ENCODE measurements at places on chromosomes 16 and 17. TPM values are rescaled to one million over a fixed set of nuclear protein-coding genes. Genes with fewer than 3 reads are reported as not detected.

DNA sequence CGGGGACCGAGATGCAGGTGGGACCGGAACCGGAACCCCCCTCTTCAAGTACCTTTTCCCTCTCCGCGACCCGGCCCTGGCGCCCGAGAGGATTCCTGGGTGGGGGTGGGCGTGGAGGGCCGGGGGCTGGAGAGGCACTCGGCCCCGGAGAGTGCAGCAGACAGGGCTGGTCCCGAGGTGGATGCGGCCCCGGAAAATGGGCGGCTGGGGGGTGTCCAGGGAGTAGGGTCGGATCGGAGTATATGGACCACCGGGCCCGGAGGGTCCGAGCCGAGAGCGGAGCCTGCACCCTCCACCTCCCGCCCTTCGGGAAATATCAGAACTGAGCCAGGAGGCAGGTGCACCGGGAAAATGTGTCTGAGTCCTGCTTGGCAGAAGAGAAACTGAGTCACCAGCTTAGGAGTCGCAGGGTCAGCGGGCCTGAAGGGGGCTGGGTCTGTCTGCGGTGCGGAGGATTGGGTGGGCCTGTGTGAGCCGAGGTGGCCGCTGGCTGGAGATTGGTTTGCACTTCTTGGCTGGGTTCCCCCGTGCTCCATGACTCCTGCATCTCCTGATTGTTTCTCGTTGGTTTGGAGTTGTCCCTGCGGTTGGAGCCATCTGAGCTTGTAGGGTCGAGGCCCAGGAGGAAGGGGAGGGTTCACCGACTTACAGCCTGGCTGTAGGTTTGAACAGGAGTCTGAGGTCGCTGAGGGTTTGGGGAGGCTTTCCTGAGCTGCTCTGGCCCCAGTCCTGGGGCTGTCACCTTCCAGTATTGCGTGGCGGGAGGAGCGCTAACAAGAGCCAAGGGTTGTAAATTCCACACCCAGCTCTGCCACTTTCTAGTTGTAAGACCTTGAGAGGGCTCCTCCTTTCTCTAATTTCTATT lies 518 bp downstream of the SH2B1 start:
- peaks cover 19% of the 10 kb centered on the region for H3K4me1 ChIP-seq
- H3K27ac ChIP-seq = peak overlapping the region; percentile 99
- no peaks in the 10 kb centered on the region for H3K27me3 ChIP-seq
- H3K36me3 ChIP-seq = peaks cover 10% of the 10 kb centered on the region
- DNase-seq = no peak
- peak overlapping the region; percentile 99 for H3K4me3 ChIP-seq

- peaks cover 19% of the 10 kb centered on the region for H3K27me3 ChIP-seq
- DNase-seq = no peak
- no peak overlapping the region for H3K27ac ChIP-seq
- H3K36me3 ChIP-seq = no peaks in the 10 kb centered on the region
- H3K4me1 ChIP-seq = no peaks in the 10 kb centered on the region
Observed at GRCh38 chr17:27657620-27658019, 26.6 kb downstream of the LGALS9 start.

DNA sequence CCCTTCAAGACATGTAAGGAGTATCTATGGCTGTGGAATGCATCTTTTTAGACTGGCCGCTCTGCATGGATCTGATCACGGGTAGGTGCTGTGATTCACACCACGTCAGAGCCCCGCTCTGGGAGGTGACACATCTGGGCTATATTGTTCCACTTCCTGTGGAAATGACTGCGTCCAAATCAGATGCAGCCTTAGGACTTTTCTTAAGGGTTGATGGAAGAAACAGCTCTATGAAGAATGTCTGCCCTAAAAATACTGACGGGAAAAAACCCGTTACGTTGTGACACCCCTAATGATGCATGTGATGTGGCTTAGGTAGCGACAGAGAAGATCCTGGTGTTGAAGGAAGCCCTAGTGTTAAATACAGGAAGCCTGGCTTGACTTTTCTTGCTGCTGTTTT lies 12.2 kb downstream of the BANP start:
- peaks cover 53% of the 10 kb centered on the region for H3K4me1 ChIP-seq
- H3K27ac ChIP-seq = peak overlapping the region; percentile 65
- DNase-seq = no peak
- H3K4me3 ChIP-seq = no peak overlapping the region

- H3K36me3 ChIP-seq = peaks cover 23% of the 10 kb centered on the region
- H3K27me3 ChIP-seq = no peaks in the 10 kb centered on the region
- peak; percentile 10 for DNase-seq
- no peak overlapping the region for H3K4me3 ChIP-seq
- H3K4me1 ChIP-seq = no peaks in the 10 kb centered on the region
Observed at GRCh38 chr16:856811-857210, 56.3 kb upstream of the GNG13 start.

EMP2 gene
- 51.0 TPM for total RNA-seq

- H3K36me3 ChIP-seq = peaks cover 3% of the 10 kb centered on the region
- H3K27ac ChIP-seq = peak overlapping the region; percentile 88
- peaks cover 65% of the 10 kb centered on the region for H3K4me1 ChIP-seq
- no peak for DNase-seq
- no peak overlapping the region for H3K4me3 ChIP-seq
- no peaks in the 10 kb centered on the region for H3K27me3 ChIP-seq
Observed at GRCh38 chr17:17765359-17766076, 71.3 kb downstream of the SREBF1 start.

GRCh38 chr17:70314096-70314495 lies 144.8 kb downstream of the KCNJ2 start:
- no peaks in the 10 kb centered on the region for H3K36me3 ChIP-seq
- no peak overlapping the region for H3K27ac ChIP-seq
- no peak overlapping the region for H3K4me3 ChIP-seq

FOXN1 gene
- total RNA-seq = 0.34 TPM

INPP5K gene
- total RNA-seq = 22.4 TPM

CBLN1 gene
- total RNA-seq = not detected

HS3ST3A1 gene
- 10.2 TPM for total RNA-seq

DNA sequence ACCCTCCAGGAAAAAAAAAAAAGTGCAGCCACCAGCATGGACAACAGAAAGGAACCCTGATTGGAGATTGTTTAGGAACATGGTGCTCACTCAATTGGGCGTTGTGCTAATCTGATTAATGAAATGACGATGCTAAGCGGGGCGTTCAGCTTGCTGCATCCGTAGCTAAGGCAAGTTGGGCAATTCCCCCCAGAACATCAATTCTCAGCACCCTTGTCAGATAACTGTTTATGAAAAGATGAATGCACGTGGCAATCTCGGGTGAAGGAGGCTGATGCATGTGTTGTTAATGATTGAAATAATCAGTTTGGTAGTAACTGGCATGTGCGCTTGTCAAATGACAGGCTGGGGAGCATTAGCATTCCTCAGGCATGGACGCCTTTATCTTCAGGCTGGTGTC lies 57.0 kb downstream of the HS3ST3A1 start:
- no peak overlapping the region for H3K4me3 ChIP-seq
- peak overlapping the region; percentile 95 for H3K27ac ChIP-seq
- DNase-seq = no peak
- no peaks in the 10 kb centered on the region for H3K27me3 ChIP-seq

- no peak overlapping the region for H3K27ac ChIP-seq
- H3K4me1 ChIP-seq = no peaks in the 10 kb centered on the region
- DNase-seq = no peak
- H3K4me3 ChIP-seq = no peak overlapping the region
Observed at GRCh38 chr17:8843344-8843743, 24.1 kb downstream of the PIK3R6 start.

DNA sequence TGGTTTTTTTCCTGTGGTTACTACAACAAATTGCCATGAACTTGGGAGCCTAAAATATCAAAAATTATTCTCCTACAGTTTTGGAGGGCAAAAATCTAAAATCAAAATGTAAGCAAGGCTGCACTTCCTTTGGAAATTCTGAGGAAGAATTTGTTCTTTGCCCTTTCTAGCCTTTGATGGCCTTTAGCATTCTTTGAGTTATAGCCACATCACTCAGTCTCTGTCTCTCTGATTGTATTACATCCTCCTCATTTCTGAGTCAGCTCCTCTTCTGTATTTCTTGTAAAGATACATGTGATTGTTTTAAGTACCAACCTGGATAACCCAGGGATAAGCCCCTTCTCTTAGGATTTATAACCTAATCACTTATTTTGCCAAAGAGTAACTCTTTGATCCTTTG lies 282.0 kb downstream of the BCAS3 start:
- peaks cover 48% of the 10 kb centered on the region for H3K36me3 ChIP-seq
- no peak overlapping the region for H3K4me3 ChIP-seq
- peaks cover 3% of the 10 kb centered on the region for H3K4me1 ChIP-seq
- DNase-seq = no peak

ZACN gene
- total RNA-seq = 0.18 TPM

DNA sequence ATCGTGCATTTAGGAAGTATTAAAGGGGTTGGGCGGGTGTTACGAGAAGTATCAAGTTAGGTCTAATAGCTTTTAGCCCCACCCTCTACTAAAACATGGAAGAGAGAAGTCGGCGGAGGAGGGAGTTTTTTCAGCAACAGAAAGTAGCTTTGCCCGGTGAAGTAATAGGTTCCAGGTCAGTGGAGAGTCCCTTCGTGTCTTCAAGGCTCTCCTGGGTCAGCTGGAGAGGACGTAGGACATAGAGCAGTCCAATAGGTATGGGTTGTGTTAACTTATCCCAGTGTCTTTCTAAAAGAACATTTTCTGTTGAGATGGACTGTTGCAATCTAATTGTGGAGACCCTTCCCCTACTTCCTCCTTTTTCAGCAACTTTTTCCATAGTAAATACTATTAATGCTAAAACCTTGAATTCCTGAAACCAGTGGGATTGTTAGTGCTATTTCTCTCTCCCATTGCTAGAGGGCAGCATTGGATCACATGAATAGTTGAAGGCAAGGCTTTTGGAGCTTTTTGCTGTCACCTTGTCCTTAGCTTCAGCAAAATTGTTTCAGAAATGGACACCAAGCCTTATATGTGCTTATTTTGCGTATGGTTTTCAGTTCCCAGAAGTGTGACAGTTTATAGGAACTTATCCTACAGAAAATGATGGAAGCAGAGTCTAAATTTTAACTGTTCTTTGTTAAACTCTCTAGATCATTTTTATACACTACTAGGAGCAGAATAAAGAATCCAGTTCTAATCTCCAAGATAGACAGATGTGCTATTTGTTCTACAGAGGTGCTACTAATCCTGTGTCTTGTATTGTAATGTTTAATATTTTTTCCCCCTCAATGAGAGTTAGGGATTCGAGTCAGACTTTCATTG lies 38.4 kb downstream of the UTP18 start:
- no peaks in the 10 kb centered on the region for H3K27me3 ChIP-seq
- H3K36me3 ChIP-seq = peaks cover 17% of the 10 kb centered on the region
- H3K4me3 ChIP-seq = no peak overlapping the region
- H3K27ac ChIP-seq = no peak overlapping the region
- no peaks in the 10 kb centered on the region for H3K4me1 ChIP-seq

- peaks cover 19% of the 10 kb centered on the region for H3K4me1 ChIP-seq
- H3K27ac ChIP-seq = no peak overlapping the region
- H3K27me3 ChIP-seq = no peaks in the 10 kb centered on the region
- no peak overlapping the region for H3K4me3 ChIP-seq
- H3K36me3 ChIP-seq = peaks cover 23% of the 10 kb centered on the region
- DNase-seq = no peak
Observed at GRCh38 chr17:55090079-55090492, 121.5 kb downstream of the STXBP4 start.

DNA sequence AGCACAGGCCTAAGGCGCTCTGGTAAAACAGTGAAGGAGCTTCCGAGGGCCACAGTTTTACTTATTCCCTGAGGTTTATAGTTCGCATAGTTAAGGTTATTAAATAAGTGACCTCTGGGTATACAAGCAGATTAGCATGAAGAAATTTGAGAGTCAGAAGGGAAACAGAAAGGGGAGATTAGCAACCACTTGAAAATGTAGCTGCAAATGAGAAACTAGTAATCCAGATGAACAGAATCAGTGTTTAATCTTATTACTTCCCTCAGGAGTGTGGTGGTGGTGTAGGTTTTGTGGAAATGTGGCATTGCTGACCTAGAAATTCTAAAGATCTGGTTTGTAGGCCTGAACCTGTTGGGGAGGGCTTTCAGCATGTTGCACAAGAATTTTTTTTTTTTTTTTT lies 130.4 kb downstream of the CCDC182 start:
- no peak overlapping the region for H3K27ac ChIP-seq
- no peaks in the 10 kb centered on the region for H3K27me3 ChIP-seq
- no peak for DNase-seq
- peaks cover 11% of the 10 kb centered on the region for H3K4me1 ChIP-seq
- H3K4me3 ChIP-seq = no peak overlapping the region

GRCh38 chr16:66188917-66189725 lies 177.4 kb upstream of the CDH5 start:
- no peaks in the 10 kb centered on the region for H3K36me3 ChIP-seq
- H3K4me1 ChIP-seq = peaks cover 25% of the 10 kb centered on the region
- H3K4me3 ChIP-seq = no peak overlapping the region
- DNase-seq = no peak
- peak overlapping the region; percentile 66 for H3K27ac ChIP-seq

DNA sequence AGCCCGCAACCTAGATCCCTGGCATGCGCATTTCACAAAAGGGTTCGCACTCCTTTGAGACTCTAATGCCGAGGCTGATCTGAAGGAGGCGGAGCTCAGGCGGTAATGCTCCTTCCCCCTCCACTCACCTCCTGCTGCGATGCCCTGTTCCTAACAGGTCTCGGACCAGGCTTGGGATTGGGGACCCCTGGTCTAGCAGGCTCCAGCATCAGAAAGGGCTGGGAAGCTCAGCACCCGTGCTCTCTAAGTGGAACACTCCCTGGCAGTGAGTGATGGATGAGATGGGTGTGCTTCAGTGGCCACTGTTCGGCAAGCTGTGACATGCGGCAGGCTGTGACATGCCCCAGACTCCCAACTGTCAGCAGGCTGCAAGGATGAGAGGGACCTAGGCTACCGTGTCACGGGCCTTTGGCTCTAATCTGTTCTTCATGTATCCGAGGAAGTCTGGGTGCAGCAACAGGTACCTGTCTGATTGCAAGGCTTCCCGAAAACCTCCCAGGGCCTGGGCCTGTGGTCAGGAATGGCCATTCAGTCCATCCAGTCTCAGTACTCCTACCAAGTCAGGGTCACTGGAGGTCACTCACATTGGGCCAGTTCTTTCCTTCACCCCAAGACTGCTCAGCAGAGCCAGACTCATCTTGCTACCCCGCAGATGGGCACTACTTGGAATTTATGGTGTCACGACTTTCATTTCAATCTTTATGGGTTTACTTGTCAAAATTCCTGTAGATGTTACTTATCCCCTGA lies 1.3 kb upstream of the ST6GALNAC2 start:
- DNase-seq = no peak
- H3K36me3 ChIP-seq = peaks cover 4% of the 10 kb centered on the region
- H3K4me1 ChIP-seq = peaks cover 12% of the 10 kb centered on the region
- peak overlapping the region; percentile 23 for H3K27ac ChIP-seq
- H3K4me3 ChIP-seq = peak overlapping the region; percentile 26

NLRC3 gene
- total RNA-seq = not detected

MEIOB gene
- not detected for total RNA-seq

GRCh38 chr16:66154801-66155200 lies 211.7 kb upstream of the CDH5 start:
- DNase-seq = no peak
- H3K4me3 ChIP-seq = no peak overlapping the region
- no peaks in the 10 kb centered on the region for H3K36me3 ChIP-seq
- peaks cover 32% of the 10 kb centered on the region for H3K4me1 ChIP-seq

KRT33A gene
- not detected for total RNA-seq

CDR2L gene
- 23.1 TPM for total RNA-seq

- no peaks in the 10 kb centered on the region for H3K4me1 ChIP-seq
- H3K36me3 ChIP-seq = no peaks in the 10 kb centered on the region
- H3K27me3 ChIP-seq = peaks cover 38% of the 10 kb centered on the region
- no peak overlapping the region for H3K27ac ChIP-seq
- H3K4me3 ChIP-seq = no peak overlapping the region
Observed at GRCh38 chr16:49452578-49452977, 79.0 kb downstream of the C16orf78 start.

- DNase-seq = no peak
- H3K4me3 ChIP-seq = no peak overlapping the region
- peaks cover 5% of the 10 kb centered on the region for H3K4me1 ChIP-seq
Observed at GRCh38 chr17:29016345-29017210, 10.7 kb upstream of the SEZ6 start.
